ENCODE measurements at places on chromosomes 2 and 18. TPM values are rescaled to one million over a fixed set of nuclear protein-coding genes. Genes with fewer than 3 reads are reported as not detected.

Gene EPHA4
- 21.3 TPM for total RNA-seq

Gene POTEJ
- not detected for total RNA-seq

DNA sequence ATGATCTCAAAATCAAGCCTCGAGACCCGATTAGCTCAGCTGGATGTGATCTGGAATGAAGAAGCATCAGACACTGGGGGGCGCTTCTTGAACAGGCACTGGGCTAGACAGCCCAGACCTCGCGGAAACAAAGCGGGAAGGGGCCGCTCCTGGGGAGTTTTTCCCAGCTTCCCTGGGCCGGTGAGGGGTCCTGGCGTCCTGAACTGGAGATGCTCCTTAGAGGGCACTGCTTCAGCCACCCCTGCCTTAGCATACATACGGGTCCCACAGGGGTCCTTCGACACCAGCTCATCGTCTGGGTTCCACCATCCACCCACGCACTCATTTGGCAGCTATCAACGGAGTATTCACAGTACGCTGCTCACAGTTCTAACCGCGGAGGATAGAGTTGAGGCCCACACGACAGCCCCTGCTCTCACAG lies 146.7 kb downstream of the TSN start:
- no peak for DNase-seq

DNA sequence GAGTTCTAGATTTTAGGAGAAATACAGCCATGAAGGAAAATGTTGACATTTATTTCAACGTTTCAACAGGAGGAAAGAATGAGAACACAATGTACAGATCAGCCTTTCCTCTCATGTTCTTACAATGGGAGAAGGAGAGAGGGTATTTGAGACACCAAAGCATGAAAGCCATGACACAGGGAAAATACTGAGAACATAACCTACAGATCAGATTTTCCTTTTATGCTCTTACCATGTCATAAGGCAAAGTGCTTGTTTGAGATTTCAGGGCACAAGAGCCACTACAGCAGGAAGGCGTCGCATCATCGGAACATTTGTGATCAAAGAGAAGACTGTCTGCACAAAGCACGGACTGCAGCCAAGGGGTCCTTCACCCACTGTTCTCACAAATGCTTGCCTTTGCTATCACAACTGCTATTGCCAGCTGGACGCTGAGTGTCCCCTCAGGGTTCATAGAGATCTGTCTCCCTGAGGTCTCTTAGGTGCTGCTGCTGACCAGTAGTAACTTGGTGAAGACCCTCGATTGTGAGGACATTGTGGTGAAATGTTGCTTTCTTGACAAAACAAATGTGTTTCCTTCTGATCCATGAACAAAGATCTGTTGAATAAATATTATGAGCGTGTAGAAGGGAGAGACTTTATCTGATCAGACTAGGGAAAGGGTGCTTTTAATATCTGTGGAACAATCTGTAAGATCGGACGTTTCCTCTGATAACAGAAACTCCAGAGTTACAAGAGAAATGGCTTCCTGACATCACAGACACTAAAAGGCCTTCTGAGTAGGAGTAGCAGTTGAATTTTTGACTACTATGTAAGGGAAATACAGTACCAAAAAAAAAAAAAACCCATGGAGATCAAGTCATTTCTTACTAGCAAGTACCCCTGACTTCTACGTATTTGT lies 6.4 kb upstream of the IL1RL1 start:
- no peak for DNase-seq

Gene SPP2
- total RNA-seq: not detected

DNA sequence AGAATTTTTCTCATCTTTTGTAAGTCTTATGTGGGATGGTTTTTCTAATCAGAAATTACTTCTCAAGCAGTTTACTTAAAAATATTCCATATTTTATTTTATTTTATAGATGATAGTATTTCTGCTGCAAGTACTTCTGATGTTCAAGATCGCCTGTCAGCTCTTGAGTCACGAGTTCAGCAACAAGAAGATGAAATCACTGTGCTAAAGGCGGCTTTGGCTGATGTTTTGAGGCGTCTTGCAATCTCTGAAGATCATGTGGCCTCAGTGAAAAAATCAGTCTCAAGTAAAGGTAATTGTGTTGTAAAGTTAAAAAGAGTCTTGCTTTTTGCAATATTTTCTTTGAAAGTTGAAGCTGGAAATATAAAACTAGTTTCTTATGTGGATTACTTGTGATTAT lies 76.2 kb downstream of the EML4 start:
- no peak for DNase-seq

DNA sequence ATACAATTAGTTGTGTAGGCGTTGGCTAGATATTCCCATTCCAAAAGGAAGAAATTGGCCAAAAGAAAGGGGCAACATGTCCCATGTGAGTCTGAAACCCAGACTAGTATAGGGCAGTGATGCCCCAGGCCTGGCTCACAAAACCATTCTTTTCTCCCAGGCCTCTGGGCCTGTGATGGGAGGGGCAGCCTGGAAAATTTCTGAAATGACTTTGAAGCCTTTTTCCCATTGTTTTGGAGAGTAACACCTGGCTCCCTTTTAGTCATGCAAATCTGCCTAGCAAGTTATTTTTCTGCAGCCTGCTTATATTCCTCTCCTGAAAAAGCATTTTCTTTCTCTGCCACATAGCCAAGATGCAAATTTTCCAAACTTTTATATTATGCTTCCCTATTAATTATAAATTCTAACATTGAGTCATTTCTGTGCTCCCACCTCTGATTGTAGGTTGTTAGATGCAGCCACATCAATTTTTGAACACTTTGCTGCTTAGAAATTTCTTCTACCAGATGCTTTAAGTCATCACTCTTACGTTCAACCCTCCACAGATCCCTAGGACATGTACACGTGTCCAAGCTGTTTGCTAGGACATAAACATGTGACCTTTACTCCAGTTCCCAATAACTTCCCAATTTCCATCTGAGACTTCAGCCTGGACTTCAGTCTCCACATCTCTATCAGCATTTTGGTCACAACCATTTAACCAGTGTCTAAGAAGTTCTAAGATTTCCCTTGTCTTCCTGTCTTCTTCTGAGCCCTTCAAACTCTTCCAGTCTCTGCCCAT lies 76.1 kb upstream of the MC4R start:
- no peak for DNase-seq

DNA sequence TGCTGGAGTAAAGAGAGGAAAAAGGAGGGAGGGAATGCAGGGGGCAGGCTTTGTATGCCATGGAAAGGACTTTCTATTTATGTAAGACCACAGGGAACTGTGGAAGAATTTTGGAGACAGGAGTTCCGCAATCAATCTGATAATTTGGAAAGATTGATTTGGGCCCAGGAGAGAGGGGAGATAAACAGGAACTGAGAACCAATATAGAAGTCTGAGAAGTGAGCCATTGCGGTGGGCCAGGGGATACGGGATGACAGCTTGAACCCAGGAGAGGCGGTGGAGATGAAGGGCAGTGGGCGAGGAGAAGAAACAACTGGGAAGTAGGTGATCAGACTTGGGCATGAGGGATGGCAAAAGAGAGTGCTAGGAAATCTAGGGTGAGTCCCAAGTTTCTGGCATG lies 23.7 kb downstream of the RASGRP3 start:
- DNase-seq: no peak

DNA sequence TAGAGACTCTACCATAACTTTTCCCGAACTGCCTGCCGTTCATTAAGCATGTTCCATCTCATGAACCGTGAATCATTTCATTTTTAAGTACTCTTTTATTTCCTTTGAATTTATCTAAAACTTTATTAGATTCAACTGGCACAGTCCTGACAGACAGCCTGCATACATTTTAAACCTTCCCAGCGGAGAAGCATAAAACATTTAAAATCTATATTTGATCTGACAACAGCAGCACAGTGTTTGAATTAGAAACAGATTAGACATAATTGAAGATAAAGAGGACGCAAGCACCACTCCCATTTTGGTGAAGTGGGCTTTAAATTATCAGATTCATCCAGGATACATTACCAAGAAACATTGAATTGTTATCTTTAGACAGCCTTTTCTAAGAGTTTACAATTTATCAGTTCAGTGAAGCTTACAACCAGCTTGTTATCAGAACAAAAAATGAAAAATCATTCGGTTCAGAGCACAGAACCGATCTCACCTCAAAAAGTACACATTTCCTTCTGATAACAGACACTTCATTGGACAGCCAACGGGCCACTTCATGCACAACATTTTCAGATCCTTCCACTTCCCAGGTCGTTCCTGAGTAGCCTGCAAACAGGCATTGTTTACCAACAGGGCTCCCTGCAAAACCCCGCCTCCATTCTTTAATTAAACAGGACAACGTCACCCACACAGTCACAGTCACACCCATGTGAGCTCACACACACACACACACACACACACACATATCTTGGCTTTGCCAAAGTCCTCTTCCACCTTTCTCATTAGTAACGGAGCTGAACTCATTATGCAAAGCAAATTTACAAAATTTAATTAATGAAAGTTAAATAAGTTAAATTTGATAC lies 171.2 kb downstream of the SP3 start:
- no peak for DNase-seq

DNA sequence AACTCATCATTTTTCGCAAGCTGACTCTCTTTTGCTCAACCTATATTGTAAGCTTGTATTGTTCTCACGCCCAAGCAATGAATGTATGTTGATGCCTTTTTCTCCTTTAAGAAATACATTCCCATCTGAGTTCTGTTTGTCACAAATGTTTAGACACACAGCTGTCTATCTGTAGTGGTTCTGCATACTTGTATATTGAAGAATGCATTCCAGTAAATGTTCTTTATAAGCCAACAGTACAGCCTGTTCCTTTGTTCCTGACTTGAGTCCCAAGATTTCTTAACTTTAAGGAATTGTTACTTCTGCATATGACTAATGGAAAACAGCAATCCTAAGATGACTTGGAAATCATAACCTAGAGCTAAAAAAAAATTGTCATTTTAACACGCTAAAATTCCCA lies 849.1 kb upstream of the POU3F3 start:
- no peak for DNase-seq

All from PC-9 (cell line).